ENCODE measurements at places on chromosomes 2 and 18.

GRCh38 chr18:44740000-44740399 is 59.3 kb downstream of the SETBP1 start:
- DNase-seq = no peak

DNA sequence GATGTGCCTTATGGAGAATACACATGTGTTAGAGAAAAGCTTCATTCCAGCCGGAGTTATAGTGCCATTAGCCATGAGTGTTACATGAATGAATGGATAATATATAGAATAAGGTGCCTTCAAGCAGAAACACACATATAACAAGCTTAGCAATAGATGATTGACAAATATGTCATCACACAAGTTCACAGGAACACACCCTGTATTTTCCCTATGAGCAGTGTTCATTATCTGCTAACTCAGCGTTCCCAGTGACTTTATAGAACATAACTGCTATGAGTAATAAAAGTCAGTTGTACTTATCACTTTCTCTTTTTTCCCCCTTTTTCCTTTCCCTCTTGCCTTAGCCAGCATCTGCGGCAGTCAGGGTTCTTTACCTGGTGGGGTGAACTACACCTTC is 65.1 kb downstream of the TIMM21 start:
- DNase-seq = no peak

DNA sequence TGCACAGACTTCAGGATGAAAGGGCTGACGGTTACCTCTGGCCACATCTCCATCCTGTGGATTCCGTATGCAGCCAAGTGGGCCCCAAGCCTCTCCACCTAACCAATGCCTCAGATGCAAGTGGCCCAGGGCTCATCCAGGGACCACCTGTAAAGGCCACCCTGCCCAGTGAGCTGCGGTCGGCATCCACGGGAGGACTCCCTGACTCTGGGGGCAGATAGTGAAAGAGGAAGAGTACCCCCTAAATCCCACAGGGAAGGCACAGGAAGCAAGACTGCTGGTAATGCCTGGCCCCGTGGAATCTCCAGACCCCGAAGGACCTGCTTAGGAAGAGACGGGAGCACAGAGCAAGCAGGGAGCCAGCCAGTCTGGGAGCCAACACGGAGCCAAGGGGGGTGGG is 11.2 kb upstream of the TPO start:
- DNase-seq = no peak

- peak; percentile 55 for DNase-seq
These were observed 264.7 kb downstream of the CYP26B1 start for GRCh38 chr2:71882949-71883472.

DNA sequence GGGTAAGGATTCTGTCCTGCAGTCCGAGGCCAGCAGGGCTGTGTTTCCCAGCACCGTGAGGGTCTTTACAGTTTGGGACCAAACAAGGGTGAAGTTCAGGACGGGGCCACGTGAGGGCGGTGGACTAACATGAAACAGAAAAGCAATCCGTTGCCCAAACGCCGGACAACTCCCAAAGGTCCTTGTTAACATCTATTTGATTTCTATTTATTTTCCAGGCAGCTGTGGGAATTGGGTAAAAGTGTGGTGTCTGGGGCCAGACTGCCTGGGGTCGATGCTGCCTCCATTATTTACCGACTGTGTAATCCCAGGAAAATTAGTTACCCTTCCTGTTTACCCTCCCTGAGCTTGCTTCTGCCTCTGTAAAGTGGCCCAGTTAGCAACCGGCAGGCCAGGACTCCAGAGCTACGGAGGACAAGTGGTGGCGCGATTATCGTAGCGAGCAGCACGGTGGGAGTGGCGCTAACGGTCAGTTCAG is 66.3 kb upstream of the TCF7L1 start:
- peak; percentile 53 for DNase-seq

GRCh38 chr2:69890881-69891280 is 2.9 kb upstream of the SNRNP27 start:
- DNase-seq = no peak

- no peak for DNase-seq
These were observed 265.2 kb upstream of the CXCR4 start for GRCh38 chr2:136383167-136383566.

GRCh38 chr2:6237039-6237660 is 545.0 kb downstream of the SOX11 start:
- no peak for DNase-seq

DNA sequence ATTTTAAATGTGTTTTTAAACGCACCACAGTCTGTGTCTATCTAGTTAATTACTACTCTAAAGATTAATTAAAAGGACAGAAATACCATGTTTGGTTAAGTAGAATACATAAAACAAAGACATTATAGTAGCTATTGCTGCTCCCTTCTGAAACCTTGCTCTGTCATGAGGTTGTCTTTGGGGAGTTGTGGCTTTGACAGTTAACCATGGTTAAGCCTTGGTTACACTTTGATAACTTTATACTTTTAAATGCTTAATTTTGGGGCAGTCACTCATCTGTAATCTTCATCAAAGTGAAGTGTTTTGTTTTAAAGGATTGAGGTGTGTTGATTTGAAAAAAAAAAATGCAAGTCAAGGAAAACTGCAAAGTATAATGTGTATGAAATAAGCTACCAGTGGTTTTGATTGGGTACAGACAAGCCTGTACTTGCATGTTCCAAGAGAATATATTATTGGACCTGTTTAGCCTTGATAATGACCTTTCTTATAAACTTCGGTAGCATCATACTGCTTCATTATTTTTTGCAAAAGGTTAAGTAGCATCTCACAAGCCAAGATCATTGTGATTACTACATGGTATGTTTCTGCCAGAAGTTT is 29.8 kb upstream of the TBR1 start:
- DNase-seq = no peak

DNA sequence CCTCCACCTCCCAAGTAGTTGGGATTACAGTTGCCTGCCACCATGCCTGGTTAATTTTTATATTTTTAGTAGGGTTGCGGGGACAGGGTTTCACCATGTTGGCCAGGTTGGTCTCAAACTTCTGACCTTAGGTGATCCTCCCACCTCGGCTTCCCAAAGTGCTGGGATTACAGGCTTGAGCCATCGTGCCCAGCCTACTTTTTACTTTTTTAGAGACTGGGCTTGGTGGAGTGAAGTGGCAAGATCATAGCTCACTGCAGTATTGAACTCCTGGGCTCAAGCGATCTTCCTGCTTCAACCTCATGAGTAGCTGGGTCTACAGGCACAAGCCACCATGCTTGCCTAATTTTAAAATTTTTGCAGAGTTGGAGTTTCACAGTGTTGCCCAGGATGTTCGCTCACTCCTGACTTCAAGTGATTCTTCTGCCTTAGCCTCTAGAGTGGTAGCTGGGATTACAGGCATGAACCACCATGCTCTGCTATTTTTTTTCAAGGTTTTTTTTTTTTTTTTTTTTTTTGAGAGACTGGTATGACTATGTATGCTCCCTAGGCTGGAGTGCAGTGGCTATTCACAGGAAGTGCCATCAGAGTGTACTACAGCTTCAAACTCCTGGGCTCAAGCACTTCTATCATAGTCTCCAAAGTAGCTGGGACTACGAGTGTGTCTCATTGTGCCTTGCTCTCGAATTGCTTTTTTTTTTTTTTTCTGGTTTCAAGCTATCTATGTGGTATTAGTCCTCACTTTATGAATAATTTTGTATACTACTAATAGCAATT is 11.9 kb downstream of the MSH2 start:
- no peak for DNase-seq

DNA sequence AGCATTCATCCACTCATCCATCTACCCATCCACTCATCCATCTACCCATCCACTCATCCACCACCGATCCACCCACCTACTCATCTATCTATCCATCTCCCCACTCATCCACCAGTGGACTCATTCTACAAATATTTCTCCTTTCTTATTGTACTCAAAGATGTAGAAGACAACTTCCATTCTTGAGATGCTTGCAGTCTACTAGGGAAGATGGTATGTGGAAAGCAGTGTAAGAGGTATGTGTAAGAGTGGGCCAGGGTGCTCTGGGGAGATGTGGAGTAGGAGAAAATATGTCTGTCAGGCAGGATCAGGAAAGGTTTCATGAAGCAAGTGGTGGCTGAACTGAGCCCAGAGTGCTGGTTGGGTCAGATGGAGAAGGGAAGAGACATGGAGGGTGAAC is 150.8 kb downstream of the CELF4 start:
- no peak for DNase-seq

- no peak for DNase-seq
These were observed 122.9 kb upstream of the COL3A1 start for GRCh38 chr2:188851311-188851710.

GRCh38 chr2:185835974-185836373 is 97.4 kb downstream of the FSIP2 start:
- DNase-seq = no peak

DNA sequence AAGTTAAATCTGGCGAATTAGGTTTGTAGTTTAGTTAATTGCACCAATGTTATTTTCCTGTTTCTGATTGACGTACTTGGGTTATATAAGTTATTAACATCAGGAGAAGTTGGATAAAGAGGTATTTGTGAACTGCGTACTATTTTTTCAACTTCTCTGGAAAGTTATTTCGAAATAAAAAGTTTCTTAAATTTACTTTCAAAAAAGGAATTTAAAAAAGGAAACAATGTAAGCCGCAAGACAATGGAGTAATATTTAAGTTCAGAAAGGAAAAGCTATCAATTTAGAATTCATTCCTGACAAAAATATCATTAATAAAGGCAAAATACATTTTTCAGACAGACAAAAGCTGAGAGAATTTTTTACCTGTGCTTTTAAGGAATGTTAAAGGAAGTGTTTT is 47.7 kb downstream of the RAB10 start:
- DNase-seq = no peak

GRCh38 chr18:12774982-12775381 is 72.1 kb downstream of the PSMG2 start:
- no peak for DNase-seq

DNA sequence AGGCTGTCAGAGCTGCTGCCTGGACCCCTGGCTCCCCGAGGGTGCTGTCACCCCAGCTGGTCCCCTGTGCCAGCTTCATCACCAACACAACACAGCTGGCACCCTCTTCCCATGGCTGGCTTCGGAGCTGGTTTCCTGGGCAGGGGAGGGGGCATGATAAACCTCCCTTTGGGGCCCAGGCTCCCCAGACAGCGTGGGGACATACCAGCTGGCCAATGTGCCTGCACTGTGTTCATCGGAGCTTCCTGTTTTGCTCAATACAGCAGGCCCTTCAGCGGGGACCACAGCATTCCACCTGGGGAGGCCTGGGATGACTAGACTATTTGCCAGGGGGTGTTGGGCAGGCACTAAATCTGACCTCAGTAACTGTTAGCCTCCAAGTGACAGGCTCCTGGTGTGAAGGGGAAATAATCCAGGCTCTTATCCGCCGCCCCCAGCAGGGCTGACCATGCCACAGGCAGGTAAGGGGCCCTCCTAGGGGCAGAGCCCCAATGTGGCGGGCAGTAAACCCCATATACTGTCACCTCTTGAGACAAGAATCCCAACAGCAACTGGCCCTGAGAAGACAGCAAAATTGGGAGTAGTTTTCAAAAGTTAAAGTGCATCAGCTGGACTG is 44.6 kb downstream of the EMX1 start:
- DNase-seq = no peak
